Activated T-cell treated with anti-CD3 and anti-CD28 coated beads, Interleukin-2, amount 50 U/mL, for 1 hour (primary cell): ENCODE measurements at places on chromosomes 1 and 21.

GRCh38 chr1:198082576-198082975, 74.2 kb upstream of the NEK7 start:
- no peak for DNase-seq

DNA sequence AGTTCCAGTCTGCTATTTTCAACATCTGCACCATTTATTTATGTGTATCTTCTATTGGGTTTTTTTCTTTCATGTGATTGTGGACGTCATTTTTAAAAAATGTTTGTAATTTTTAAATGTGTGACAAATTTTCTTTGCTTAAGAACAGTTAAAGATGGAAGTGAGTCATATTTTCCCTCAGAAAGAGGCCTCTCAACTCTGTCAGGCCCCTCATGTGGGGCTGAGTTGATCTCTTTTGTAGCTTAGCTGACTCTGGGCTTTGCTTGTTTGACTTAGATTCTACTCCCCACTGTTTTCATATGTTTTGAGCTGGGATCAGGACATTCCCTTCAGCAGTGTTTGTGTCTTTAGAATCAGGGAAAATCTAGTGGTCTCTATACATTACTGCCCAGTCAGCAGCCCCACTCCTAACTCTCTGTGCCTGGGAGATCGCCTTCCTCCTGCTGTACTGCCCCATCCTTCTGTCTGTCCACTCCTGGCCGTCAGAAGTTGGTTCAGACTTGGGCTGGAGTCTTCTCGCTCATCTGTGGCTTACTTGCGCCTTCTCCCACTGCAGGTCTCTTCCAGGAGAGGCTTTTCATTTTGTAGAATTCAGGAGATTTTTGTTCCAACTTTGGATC, 137.4 kb downstream of the DYRK1A start:
- DNase-seq = no peak

DNA sequence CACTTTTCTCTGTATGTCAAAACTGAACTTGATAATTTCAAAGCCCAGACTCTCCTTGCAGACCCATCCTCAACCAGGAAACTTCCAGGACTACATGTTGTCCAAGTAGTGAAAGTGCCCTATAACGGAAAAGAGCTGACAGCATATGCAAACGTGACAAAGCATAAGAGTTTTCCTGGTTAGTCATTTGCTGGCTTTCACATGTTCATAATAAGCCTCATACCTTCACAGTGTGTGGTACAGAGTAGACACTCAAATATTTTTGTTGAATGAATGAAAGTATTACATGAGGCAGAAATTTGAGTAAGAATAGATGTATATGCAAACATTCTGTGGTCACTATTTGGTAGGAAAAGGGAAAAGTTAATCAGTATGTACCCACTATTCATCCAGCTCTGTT, 473.3 kb downstream of the MRPL39 start:
- no peak for DNase-seq

- no peak for DNase-seq
Measured at GRCh38 chr1:14479865-14480264, 118.6 kb upstream of the KAZN start.

GRCh38 chr1:248739572-248740205, 15.9 kb downstream of the LYPD8 start:
- no peak for DNase-seq

- DNase-seq = no peak
Measured at GRCh38 chr21:15870819-15871218, 141.0 kb downstream of the USP25 start.

- DNase-seq = no peak
Measured at GRCh38 chr1:15944308-15945010, 31.4 kb downstream of the ZBTB17 start.

DNA sequence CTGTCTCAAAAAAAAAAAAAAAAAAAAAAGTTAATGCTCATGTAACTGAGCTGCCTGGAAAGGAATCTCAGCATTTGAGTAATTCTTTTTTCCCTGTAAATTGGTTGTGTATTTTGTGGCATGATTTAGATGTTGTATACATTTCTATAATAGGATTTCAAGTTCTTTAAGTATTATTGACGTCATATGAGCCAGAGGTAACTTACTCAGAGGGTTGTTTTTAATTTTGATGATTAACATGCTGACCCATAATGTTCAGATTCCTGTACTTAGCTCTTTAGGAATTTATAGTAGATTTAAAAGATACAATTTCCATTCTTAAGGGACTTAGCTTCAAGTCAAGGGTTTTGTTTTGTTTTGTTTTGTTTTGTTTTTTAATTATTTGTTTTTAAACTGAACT, 120.4 kb downstream of the CACHD1 start:
- DNase-seq = no peak
